ENCODE measurements at places on chromosomes 3 and 15.

- no peak for DNase-seq
Observed at GRCh38 chr3:155370198-155370597, 76.7 kb upstream of the STRIT1 start.

DNA sequence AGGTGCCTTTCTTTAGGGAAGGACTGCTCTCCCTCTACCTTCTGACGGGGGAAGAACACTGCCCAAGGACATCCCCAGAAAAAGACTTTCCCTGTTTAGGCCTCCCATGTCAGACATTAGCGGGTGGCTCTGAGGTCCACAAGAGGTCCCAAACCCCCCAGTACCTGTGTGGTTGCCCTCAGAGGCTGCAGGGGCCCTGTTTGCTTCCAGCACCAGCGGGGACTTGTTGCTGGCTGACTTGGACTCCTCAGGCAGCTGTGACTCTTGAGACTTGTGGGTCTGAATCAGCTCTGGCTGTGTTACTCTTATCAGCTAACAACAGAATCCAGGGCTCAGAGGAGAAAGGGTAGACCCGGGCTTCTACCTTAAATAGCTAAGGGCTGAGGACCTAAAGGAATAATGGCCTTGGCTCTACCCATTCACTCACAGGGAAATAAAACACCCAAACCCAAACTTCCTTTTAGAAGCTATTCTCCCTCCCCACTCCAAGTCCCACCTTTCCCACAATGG lies 39.2 kb downstream of the SEMA3G start:
- no peak for DNase-seq

DNA sequence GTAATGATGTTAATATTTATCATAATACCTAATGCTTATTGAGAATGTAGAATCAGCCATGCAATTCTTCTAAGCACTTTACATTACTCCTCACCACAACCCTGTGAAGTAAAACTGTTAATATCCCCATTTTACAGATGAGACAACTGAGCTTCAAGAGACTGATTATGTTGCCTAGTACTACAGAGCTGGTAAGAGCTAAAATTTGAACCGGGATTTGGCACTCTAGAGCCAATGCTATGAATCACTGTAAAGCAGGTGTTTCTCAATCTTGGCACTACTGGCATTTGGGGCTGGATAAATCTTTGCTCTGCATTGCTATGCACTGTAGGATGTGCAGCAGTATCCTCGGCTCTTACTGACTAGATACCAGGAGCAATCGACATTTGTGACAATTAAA lies 367.7 kb downstream of the MAGI1 start:
- no peak for DNase-seq

GRCh38 chr15:74208901-74209559 lies 6.4 kb upstream of the STRA6 start:
- DNase-seq, result no peak

GRCh38 chr3:184806567-184807271 lies 5.2 kb upstream of the VPS8 start:
- DNase-seq, result no peak

DNA sequence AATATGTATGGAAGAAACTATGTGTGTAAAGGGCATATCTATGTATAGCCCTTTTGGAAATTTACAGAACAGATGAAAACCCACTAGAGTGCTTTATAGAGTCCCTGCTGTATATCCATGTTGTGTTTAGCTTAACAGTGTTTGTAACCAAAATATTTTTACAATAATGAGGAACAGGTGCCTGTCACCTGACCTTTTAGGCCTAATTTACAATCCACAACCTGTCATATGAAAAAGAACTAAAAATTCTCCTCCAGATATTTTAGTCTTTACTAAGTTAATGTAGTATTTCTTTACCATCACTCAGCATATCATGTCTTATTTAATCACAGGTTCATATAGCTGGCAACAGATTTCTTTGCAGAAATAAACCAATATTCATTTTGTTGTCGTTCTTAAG lies 16.4 kb upstream of the SATB1 start:
- DNase-seq, result no peak

GRCh38 chr3:77319711-77320110 lies 279.8 kb downstream of the ROBO2 start:
- no peak for DNase-seq

- DNase-seq, result no peak
Observed at GRCh38 chr3:157067114-157067513, 92.8 kb downstream of the CCNL1 start.

- DNase-seq, result no peak
Observed at GRCh38 chr15:74857082-74857655, 14.2 kb upstream of the ULK3 start.

DNA sequence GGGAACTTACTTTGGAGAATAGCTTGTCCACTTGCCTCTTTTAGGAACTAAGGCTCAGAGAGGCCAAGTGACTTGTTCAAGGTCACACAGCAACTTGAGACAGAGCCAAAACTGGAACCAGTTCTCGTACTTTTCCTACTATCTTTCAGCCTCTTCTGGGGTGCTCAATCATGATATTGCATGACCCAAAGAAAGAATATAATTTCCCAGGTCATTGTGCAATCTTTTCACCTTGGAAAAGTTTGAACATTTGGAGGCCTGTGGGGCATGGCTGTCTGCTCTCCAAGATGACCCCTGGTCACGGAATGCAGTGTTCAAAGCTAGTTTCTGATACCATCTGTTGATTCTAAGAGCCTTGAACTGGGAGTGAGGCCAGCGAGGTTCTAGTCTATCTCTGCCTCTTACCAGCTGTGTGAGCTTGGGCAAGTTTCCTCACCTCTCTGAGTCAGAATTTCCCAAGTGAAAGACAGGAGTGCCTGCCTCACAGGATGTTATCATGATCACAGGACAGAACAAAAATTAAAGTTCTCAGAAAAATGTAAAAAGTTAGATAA lies 89.7 kb downstream of the BDH1 start:
- no peak for DNase-seq

DNA sequence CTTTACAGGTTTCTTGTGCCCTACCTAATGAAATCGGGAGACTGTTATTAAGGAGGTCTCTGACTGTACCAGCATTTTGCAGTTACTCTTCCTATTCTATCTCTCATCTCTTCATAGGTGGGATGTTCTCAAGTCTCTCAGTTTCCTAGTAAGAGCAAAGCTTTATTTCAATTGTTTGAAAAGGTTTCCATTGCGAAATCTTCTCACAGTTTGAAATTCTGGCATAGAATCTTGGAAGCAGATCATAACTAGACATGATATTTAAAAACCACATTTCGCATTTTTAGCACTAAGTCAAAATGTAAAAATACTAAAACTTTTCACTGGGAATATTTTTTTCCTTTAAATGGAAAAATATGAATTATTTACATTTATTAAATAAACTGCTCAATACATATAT lies 1311.4 kb downstream of the ROBO2 start:
- no peak for DNase-seq

DNA sequence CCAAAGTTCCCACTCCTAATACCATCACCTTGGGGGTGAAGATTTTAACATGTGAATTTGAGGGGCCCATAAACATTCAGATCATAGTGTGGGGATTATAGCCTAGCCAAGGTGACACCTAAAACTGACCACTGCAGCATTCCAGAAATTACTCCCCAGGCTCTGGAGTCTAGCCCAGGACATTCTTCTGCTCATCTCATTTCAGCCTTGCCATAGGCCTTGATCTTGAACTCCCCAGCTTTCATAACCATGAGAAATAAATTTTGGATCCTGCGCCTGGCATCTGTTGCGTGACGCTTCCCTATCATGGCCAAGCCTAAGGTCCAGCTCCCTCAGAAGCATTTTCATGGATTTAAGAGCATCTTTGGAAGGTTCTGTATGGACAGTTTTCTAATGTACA lies 502.9 kb upstream of the THBS1 start:
- DNase-seq, result no peak

DNA sequence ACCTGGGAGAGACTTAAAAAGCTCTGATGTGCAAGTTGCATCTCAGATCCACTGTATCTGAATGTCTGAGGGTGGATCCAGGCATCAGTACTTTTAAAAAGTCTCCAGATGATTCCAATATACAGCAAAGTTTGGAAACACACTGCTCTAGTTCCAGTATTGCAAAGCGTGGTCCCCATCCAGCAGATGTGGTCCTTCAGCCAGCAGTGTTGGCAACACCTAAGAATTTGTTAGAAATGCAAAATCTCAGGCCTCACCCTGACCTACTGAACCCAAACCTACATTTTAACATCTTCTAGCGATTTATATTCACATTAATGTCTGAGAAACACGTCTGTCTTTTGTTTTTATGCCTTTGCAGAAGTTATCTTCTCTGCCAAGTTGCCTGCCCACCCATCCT lies 32.2 kb upstream of the SGO1 start:
- no peak for DNase-seq

- no peak for DNase-seq
Observed at GRCh38 chr15:24696842-24697241, 21.3 kb downstream of the NPAP1 start.
